ENCODE measurements at places on chromosomes 11 and 22. TPM values are rescaled to one million over a fixed set of nuclear protein-coding genes. Genes with fewer than 3 reads are reported as not detected.

DNA sequence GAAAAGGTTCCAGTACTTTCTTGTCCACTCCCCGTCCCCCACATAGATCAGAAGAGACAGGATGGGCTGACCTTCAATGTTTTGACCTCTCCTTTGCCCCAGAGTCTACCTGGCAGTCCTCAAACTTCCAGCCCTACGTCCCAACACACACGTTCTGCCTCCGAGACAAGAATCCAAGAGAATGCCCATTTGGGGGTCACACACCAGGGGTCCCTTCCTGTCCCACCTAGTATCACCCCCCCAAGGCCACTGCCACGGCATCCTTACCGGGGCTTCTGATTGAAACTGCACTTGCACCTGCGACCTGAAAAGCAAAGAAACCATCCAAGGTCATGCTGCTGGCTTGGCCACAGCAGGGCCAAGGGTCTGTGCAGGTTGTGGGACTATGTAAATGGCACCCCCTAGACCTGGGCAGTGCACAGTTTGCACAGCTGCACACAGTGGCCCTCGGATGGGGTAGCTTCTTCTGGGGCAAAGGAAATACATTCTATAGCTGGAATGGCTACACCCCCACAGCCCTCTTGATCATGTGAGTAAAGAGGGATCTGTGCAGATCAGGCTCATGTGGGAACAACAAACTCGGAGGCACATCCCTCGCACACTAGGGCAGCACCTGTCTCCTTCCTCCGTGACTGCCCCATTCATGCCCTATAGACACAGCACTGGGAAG is 16.5 kb upstream of the FXYD2 start:
- ATAC-seq = no peak

DNA sequence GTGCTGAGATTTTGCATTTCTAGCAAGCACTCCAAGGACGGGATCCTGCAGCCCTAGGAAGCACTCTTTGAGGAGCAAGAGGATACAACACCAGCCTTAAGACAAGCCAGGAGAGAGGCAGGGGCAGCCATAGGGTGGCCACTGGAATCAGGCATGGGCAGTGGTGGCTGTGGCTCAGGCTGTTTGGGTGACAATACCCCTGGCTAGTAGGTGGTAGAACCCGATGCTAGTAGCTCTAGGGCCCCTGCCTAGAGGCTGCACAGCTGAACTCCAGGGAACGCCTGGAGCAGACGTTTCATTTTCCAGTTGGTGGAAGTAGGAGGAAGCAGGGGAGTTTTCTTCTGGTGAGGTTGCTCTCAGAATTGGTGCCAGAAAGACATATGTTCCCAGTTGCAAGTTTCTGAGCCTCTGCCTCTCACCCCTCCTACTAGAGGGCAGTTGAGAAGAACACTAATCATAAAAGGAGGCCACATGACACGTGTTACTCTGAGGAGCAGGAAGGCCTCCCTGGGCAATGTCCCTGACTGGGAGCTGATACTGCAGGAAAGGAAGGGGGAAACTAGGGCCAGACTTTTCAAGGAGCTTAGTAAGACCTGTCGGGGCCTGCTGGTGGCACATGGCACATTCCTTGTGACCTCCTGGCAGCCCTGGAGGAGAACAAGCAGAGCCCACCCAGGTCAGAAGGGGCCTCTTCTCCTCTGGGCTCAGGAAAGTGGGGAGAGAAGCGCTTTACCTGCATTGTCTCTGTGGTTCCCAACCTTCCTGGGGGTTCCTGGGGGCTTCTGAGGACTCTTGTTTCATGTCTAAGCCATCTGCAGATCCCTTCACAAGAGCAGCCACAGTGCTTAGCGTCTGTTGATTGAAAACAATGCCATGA is 56.6 kb upstream of the DRD2 start:
- peak; percentile 14 for ATAC-seq

DNA sequence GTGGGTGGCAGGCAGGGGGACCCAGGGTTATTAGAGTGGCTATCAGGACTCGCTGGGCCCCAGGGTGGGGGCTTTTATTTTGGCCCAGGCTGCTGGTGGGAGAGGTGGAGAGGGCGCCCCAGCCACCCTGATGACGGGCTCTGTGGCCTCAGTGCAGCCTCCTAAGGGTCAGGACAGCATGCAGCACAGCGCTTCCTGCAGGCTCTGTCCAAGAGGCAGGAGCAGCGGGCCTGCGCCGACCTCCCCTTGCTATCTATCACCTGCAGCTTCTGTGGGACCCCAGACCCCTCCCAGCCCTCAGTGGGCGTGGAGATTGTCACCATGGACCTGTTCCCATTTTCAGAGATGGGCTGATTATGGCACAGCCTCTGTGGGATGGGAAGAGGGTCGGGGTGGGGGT is 54.3 kb upstream of the PPARA start:
- ATAC-seq = no peak

DNA sequence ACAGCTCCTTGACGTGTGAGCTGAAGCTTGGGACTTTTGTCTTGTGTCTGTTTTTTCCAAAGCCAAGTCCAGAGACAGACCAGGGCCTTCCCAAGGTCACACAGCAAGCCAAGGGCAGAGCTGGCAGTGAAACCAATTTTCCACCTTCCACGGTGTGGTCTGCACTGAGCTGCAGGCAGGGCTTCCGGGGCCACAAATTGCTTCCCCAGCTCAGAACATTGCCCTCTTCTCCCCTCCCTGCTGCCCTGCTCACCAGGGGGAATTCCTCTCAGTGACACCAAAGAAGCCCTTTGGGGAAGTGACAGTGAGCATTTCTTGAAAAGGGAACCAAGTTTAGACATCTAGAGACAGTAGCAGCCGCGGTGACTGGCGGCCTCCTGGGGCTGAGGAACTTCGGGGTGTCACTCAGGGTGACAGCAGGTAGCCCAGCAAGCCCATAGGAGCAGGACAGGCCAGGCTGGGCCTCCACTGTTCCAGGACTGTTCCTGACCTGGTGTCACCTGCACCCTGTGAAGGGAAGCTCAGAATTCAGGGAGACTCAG is 9.2 kb downstream of the FXYD2 start:
- peak; percentile 20 for ATAC-seq

- ATAC-seq = no peak
These were observed 57.0 kb downstream of the BRD1 start for GRCh38 chr22:49770547-49771265.

Gene HEPN1
- not detected for total RNA-seq

Gene MS4A15
- not detected for total RNA-seq

- no peak for ATAC-seq
These were observed 8.4 kb upstream of the LMO2 start for GRCh38 chr11:33900159-33900840.

Gene KRTAP5-9
- 0.36 TPM for total RNA-seq

DNA sequence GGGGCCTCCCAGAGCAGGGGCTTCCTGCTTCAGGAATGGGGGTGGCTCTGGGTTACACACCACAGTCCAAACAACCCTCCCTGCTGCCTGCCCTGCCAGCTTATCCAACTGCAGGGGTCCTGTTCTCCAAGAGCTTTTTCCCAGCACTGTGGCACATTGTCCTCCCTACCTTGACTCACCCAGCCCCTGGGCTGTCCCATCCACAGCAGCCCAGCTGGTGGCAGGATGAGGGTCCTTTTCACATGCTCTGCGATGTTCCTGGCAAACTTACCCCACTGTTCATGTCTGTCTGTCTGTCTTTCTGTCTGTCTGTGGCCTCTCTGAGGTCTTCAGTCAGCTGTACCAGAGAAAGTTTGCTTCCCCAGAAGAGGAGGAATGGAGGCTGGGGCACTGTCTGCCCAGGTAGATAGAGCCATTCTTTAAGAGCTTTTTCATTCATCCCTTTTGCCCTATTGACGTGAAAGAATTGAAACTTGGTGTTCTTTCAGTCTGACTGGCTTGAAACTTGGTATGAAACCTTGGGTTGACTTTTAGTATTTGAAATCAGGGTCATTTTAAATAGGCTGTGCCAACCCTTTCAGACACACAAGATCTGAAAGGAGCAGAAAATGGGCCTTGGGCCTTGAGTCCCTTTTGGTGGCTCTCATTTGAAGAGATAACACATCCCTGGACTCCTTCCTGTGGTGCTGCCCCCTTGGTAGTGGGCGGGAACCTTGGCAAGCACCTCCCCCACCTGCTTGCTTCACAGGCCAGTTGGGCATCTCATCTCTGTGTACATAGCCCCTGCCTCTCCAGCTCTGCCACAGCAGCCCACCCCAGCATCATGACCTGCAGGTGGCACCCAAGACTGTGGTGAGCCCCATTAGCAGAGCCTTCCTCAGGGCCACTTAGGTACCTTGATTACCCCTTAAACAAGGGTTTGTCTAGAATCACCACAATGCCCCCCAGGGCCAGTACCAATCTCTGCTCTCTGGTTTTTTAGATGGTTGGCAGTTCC is 74.6 kb upstream of the SUSD2 start:
- peak; percentile 15 for ATAC-seq

- ATAC-seq = no peak
These were observed 174.7 kb downstream of the IGLL1 start for GRCh38 chr22:23405366-23405851.

Gene RTN3
- total RNA-seq = 49.3 TPM

Gene ARHGAP8
- 8.9 TPM for total RNA-seq

Gene ZDHHC24
- 6.8 TPM for total RNA-seq

GRCh38 chr22:39954584-39955055 is 5.6 kb upstream of the TMA7B start:
- no peak for ATAC-seq

All from esophagus mucosa (tissue), 1 donor.